ENCODE measurements at places on chromosomes 13 and 19.

DNA sequence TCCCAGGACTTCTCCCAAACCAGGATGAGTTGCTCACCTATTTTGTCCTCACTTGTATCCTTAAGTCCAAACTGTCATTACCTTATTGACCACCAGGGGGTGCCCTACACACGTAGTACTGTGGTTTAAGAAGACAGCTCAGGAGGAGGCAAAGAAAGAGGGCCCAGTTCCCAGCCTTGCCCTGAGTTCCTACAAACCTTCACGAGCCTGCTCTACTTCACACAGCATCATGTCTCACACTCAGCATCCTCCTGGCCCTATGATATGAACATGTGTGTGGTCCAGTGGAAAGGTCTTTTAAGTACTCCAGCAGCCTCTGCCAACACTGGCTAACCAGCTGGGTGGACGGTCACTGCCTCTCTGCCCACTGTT lies 8.1 kb upstream of the ZNF784 start:
- peak; percentile 97 for DNase-seq

- DNase-seq, result no peak
Observed at GRCh38 chr19:37966211-37966661, 59.2 kb downstream of the SIPA1L3 start.

GRCh38 chr13:98520674-98521449 lies 56.0 kb downstream of the STK24 start:
- no peak for DNase-seq

- peak; percentile 99 for DNase-seq
Observed at GRCh38 chr19:49085020-49085867, at the start of gene SNRNP70. Gene SNRNP70 (plus strand): TSS chr19:49085451. CDS start chr19:49086415, 964 bp downstream.

GRCh38 chr13:51067706-51068105 lies 43.4 kb downstream of the C13orf42 start:
- no peak for DNase-seq

GRCh38 chr19:2691951-2692350 lies 10.5 kb downstream of the GNG7 start:
- no peak for DNase-seq

- DNase-seq, result peak; percentile 56
Observed at GRCh38 chr19:58009666-58010301, 7.2 kb upstream of the ZNF606 start.

DNA sequence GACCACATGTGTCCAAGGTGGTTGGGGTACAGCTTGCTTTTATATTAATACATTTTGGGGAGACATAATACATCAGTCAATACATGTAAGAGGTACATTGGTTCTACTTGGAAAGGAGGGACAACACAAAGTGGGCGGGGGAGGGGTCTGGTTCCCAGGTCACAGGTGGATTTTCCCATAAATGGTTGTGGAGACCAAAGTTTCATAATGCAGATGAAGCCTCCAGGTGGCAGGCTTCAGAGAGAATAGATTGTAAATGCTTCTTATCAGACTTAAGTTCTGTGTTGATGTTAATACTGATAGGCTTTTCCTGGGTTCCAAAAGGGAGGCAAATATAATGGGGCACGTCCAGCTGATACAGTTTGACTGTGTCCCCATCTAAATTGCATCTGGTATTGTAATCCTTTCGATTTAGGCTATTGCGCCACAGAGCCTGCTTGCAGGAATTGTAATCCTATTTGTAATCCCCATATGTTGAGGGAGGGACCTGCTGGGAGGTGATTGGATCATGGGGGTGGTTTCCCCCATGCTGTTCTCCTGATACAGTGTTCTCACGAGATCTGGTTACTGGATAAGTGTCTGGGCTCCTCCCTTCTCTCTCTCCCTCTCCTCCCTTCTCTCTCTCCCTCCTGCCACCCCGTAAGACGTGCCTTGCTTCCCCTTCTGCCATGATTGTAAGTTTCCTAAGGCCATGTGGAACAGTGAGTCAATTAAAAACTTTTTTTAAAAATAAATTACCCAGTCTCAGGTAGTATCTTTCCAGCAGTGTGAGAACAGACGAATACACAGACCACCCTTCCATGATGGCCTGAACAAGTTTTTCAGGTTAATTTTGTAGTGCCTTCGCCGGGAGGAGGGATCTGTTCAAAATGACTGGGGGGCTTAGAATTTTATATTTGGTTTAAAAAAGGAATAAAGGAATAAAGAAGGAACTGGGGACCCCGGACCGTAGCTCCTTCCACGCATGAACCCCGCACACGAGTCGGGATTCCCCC lies 44.9 kb downstream of the ZNF823 start:
- peak; percentile 78 for DNase-seq

- no peak for DNase-seq
Observed at GRCh38 chr13:110816500-110816899, 98.4 kb downstream of the ANKRD10 start.

DNA sequence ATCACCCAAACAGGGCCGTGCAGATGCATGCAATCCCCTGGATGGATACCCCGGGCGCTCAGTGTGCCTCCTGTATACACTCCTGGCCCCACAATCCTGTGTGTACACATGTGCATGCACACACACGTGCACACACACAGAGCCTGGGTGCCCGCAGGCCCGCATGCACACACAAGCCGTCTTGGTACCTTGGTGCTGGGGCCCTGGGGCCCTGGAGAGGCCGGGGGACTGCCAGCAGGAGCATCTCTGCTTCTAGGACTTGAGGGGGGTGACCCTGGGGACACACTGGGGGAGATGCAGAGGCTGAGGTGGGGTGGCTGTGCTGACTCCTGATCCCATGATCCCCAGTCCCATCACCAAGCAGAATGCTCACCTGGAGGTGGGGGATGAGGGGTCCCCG lies 15.6 kb upstream of the EPOR start:
- DNase-seq, result no peak

DNA sequence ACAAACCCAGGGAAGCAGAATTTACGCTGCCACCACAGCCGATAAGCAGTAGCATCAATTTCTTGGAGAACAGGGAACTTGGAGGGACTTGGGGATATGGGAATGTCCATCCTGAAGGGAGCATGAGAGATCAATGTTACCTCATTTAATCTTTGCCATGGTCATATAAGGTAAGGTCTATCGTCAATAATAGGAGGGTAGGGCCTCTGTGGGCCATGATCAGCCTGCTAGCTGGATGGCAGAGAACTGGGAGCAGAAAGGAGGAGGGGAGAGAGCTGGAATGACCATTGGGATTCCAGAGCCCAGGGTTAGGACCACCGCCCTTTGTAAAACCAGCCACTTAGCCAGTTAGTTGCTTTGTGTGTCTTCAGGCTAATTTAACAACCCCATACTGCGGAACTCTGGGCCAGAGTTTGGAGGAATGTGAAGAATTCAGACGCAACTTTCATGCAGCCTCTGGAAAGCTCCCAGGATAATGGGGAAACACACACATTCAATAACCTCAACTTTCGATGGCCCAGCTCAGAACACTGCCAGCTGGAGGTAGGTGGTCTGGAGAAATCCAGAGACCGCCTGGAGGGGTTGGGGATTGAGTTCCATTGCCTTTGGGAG lies 40.3 kb downstream of the ZNF557 start:
- no peak for DNase-seq

DNA sequence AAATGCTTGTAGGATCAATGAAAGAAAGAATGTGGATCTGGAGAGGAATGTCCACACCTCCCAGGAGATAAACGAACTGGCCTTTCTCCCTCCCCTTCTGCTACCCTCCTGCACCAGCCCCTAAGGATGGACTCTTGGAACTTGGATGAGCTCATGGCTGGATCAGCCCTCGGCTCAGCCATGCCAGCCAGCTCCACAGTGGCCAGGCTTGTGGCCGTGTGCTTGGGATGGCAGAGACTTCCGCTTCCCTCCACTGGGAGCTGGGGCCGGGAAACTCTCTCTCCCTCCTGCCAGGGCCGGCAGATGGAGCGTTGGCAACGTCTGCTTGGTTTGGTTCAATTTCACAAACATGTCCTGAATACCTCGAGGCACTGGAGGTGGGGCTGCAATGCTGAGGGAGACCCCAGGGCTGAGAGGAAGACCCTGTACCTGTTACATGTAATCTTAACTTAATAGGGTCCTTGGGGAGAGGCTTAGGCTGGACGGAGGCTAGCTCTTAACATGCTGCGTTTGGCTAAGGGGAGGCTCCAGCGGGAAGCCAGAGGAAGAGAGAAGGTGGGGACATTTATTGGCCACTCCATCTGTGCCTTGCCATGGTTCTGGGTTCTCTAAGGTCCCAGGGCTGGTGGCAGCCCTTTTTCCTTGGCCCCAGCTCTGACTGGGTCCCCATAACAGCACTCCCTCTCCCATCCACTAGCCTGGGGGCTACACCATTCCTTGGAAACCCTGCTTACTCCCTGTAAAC lies 152.5 kb downstream of the IER2 start:
- no peak for DNase-seq

All from fibroblast of the conjunctiva (primary cell).